Activated naive CD4-positive, alpha-beta T cell (primary cell): ENCODE measurements at places on chromosomes 3 and 15.
A peak's percentile ranks its signal among the peaks of the same experiment; 100 is the strongest.

GRCh38 chr15:79522656-79523055 lies 90.5 kb downstream of the MINAR1 start:
- no peak for DNase-seq

- peak; percentile 54 for DNase-seq
These were observed at the start of the genes LRRC34 and LRRIQ4 for GRCh38 chr3:169812332-169813235. Gene LRRC34 (minus strand): TSS chr3:169812904. CDS start chr3:169812548, 356 bp downstream. Gene LRRIQ4 (plus strand): TSS chr3:169812870. CDS start chr3:169821922, 9,052 bp downstream.

GRCh38 chr15:95127356-95127755 lies 896.0 kb downstream of the MCTP2 start:
- DNase-seq, result no peak

- DNase-seq, result no peak
These were observed 5.2 kb upstream of the PRKCD start for GRCh38 chr3:53155760-53156159.

DNA sequence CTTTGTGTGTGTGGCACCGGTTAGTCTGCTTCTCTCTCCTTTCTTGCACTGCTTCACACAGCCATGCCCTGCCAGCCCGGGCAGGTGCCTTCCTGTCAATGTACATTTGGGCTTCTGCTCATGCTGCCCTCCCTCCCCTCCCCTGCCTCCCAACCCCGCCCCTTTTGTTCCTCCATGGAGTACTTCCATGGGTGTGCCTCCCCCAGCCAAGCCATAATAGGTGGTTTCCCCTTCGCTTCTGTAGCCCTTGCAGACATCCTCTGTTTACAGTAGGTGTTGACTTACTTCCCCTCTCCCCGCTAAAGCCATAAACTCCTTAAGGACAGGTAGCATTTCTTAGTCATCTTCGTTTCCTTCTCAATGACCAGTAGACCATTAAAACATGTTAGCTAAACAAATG lies 31.8 kb upstream of the CRTC3 start:
- no peak for DNase-seq

DNA sequence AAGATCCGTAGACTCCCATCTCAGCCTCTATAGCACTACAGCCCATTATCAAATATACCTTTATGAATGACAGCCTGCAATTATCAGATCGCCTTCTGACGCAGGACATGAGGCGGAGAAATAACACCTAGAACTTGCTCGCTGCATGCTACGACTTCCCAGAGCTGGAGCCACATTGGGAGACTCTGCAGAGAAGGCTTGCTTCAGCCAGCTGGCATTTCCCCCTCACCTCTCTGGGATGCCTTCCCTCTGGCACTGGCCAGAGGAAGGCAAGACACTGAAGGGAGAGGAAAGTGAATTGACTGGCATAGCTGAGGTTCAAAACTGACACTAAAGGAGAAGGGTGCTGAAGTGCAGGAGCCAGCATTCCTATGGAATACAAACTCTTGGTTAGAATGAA lies 131.7 kb downstream of the GABRB3 start:
- no peak for DNase-seq

GRCh38 chr3:159763602-159764489 lies 224.8 kb upstream of the IL12A start:
- DNase-seq, result no peak

- DNase-seq, result no peak
These were observed 78.1 kb upstream of the AKAP13 start for GRCh38 chr15:85302271-85302670.

DNA sequence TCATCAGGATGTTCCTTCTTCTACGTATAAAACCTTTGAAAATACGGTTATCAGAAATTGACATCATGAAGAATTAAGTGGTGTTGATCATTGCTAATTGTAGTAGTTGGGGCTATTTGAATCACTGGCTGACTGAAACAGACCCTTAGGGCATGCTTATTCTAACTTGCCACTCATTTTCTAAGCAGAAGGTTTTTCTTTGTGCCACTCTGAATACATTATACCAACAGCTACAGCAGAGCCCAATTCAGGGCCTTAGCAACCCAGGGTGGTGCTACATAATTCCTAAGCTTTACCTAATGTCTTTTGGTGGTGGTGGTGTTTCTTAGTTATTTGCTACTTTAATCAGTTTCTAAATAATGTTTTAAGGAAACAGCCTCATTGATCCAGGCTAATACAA lies 524.2 kb downstream of the NLGN1 start:
- no peak for DNase-seq

DNA sequence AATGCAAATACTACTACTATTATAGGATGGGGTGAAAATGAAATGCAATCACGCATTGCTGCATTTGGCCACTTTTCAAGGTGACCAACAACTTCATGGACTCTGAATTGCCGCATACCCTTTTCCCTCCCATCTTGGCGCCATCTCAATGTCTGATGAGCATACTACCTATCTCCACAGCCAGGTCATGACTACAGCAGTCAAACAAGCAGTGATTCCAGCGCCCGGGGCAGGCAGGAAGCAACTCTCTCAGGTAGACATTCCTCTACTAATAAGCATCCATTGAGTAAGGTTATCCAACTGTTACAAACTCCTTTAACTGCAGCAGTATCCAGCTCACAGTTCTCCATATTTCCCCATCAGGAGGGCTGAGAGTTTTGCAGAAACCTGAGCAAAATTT lies 155.4 kb downstream of the ADAMTS17 start:
- no peak for DNase-seq

DNA sequence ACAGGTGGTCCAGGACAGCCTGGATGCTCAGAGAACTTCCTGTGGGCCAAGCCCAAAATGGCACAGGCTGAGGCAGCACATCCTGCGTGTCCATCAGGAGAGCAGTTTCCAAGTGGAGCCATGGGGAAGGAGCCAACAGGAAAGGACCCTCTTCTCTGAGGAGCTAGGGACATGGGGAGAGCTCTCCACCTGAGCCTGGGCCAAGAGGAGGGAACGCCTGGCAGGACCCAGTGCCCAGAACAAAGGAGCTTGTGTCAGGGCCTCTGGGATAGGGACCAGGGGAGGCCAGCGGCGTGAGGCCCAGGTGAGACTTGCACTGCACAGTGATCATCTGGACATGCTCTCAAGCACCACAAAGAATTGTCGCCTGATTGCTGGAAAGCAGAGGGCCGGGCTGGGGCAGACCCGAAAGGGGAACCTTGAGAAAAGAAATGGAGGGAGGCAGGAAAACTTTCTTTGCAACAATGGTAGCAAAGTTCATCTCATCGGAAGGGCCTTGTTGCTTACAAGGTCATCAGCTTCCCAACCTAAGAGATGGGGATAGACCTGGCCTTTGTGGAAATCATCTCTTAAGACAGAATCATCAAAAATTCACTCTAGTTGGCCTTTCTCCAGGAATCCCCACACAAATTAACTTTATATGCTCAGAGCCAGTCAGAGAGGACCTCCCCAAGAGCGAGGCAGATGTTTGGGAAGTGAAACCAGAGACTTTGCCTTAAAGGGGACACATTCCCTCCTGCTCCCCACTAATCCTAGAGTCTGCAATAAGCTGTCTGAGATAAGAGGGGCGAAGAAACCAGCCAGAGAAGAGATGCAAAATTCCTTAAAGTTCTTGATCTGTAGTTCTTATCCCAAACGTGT lies 47.7 kb upstream of the HES1 start:
- no peak for DNase-seq

DNA sequence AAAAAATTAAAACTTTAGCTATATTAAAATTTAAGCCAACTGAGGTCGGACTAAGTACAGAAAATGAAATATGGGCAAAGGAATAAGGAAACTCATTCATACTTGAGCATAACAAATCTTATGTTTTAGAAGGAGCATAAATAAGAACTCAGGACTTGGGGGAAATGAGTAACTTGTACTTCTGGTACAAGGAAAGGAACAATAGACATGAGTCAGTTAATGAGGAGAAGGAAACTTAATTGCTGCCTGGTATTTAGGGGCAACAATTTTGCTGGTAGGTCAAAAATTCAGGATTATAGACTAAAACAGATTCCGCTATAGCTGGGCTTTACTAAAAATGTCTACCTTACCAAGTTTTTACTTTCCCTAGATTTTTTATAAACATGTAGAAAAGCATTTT lies 113.1 kb downstream of the MYO5A start:
- DNase-seq, result no peak

DNA sequence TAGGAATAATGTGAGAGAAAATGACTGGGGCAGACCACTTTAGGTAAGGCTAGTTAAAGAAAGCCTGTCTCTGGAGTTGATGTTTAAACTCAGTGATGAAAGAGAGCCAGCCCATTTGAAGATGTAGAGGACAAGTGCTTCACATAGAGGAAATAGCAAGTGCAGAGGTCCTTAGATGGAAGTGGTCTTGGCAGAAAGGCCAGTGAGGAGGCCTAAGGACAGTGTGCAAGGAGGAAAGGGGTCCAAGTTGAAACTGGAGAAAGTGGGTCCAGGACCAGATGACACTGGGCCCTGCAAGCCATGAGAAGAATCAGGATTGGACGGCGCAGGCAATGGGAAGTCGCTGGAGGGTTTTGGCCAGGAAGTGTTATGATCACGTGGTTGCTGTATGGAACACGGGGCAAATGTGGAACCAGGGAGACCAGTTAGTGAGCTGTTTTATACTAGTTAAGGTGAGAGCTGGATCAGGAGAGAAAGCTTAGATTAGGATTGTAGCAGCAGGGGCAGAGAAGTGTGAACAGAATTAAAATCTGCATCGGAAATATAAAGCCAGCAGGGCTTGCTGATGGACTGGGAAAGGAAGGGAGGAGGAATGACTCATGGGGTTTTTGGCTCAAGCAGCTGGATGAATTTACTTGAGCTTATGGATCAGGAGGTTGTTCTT lies 48.0 kb upstream of the SCAANT1 start:
- no peak for DNase-seq

DNA sequence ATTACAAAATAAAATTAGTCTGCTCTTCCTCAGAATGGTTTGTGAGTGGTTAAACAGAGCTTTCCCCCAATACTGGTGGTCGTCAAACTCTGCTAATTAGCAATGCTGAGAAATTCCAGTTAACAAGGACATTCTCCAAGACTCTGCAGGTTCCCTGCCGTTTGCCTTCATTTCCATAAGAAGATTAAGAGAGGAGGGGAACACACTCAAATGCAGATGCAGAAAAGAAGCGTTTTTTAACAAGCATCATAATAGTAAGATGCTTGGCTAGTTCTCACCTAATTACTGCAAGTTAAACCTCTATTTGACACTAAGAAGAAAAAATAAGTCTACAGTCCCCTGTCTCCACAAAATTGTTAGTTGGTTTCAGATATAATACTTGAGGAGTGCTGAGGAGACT lies 3.7 kb upstream of the SOX2 start:
- DNase-seq, result no peak

DNA sequence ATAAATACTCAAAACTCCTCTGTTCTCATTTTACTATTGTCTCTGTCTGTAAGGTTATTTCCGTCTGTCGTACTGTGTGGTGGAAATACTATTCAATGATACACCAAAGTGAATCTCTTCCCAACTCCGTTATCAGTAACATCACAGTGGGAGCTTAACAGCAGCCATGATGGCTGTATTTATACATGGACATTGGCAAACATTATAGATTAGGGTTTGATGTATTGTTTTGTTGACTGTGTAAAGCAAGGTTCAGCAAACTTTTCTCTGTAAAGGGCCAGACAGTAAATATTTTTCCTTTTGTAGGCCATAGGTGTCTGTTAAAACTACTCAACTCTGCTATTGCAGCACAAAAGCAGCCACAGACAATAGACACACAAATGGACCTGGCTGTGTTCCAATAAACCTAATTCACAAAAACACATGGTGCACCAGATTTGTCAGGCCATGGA lies 23.2 kb downstream of the LIPC start:
- DNase-seq, result no peak

GRCh38 chr3:191388823-191389222 lies 58.5 kb upstream of the UTS2B start:
- DNase-seq, result no peak

- no peak for DNase-seq
These were observed 48.6 kb upstream of the CP start for GRCh38 chr3:149270180-149270579.

DNA sequence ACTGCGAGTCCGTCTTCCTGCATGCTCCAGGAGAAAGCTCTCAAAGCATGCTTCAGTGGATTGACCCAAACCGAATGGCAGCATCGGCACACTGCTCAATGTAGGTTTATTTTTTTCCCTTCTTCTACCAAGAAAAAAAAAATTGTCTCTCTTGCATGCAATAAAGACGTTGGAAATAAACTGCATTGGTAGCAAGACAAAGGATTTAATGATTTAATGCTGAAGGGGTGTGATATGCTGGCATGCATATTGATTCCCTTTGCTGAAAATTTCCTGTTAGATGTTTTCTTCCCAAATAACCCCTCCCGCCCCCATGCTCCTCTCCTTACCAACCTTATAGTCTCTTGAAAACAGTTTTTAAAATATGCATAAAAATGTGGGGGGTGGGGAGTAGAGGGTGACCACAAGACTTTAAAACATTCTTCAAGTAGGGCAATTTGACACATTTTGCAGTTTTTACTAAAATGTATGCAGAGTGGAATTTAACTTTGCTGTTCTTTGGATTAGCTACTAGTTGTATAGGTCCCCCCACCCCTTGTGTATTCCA lies 799 bp downstream of the RARB start:
- DNase-seq, result no peak

GRCh38 chr15:63048776-63049665 lies 6.5 kb downstream of the TPM1 start:
- DNase-seq, result peak; percentile 25

- no peak for DNase-seq
These were observed 50.1 kb downstream of the TLE3 start for GRCh38 chr15:70047386-70048197.

GRCh38 chr3:182810574-182811268 lies 17.4 kb downstream of the ATP11B start:
- no peak for DNase-seq

DNA sequence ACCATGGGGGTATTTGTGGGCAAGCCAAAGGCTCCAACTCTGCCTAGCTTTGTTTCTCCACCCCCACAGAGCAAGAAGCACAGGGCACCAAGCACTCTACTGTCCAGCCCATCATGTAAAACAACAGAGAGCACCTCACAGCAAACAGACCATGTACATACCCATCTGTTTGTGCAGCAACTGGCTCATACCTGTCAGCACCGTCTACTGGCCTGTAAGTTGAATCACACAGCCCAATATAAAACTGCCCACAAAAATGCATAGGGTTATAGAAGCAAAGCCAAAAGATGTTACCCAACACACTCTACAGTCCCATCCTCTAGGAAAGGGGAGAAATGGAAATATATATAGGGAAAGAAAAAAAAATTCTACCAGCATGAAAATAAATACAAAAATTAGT lies 139.7 kb upstream of the CPNE4 start:
- no peak for DNase-seq

GRCh38 chr15:59373215-59373614 lies 544 bp upstream of the MYO1E start:
- no peak for DNase-seq

GRCh38 chr15:68934341-68934740 lies 4.0 kb downstream of the SPESP1 start:
- DNase-seq, result no peak

DNA sequence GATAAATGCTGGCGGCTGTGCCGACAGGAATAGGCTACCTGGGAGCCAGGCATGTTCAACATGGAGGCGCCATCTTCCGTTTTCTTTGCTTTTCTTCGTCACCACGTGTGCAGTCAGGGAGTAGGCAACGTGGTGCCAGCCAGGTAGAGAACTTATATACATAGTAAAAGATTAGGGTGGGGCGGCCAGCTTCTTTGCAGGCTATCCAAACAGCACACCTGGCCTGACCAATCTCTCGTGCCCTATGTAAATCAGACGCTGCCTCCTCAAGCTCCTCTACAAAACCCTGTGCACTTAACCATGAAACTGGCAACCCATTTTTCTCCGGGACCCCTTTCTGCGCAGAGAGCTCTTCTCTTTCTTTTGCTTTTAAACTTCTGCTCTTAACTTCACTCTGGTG lies 28.6 kb upstream of the OR5K4 start:
- DNase-seq, result no peak
